Kidney (tissue), 22 donors: ENCODE measurements at places on chromosomes 2 and 18.

DNA sequence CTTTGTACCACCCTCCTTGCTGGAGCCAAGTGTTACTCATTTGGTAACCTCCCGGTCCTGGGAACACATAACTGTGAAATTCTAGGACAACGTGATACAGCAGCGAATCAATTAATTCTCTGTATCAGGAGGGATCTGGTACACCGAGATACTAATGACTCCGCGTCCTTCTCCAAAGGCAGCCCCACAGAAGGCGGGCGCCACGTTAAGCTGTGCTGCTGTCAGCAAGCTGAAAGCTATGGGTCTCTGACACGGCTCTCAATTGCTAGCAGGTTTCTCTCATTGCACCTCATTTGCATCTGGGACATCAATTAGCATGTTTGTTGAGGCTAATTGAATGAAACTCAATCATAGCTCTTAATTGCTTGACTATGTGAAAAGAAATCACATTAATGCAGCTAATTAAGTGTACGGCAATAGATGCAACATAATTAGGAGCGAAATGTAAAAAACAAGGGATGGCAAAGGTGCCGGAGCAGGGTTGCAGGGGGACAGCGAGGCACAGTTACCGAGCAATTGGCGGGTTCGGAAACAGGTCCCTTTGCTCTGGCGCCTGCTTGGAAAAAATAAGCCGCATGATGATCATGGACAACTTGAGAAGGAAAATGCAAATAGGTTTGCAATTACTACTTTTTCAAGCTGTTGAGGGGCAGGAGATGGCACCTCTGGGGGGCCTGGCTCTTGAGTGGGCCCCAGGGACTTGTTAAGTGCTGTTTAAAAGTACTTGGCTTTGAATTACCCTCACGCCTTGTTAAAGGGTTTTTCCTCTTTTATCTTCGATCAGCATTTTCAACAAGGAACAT, 264.2 kb downstream of the GBX2 start:
- H3K27ac ChIP-seq: no peak overlapping the region
- DNase-seq: no peak
- no peaks in the 10 kb centered on the region for H3K36me3 ChIP-seq
- H3K4me3 ChIP-seq: no peak overlapping the region

GRCh38 chr18:45553723-45554388, 61.4 kb upstream of the SLC14A2 start:
- no peaks in the 10 kb centered on the region for H3K36me3 ChIP-seq
- no peak for DNase-seq
- H3K4me1 ChIP-seq: no peaks in the 10 kb centered on the region
- H3K27me3 ChIP-seq: no peaks in the 10 kb centered on the region

GRCh38 chr18:9188359-9189231, 52.0 kb downstream of the ANKRD12 start:
- H3K27me3 ChIP-seq: no peaks in the 10 kb centered on the region
- no peak for DNase-seq
- no peaks in the 10 kb centered on the region for H3K36me3 ChIP-seq

- peaks cover 27% of the 10 kb centered on the region for H3K4me1 ChIP-seq
- H3K4me3 ChIP-seq: no peak overlapping the region
- DNase-seq: peak; percentile 88
- H3K27ac ChIP-seq: peak overlapping the region; percentile 8
- H3K27me3 ChIP-seq: no peaks in the 10 kb centered on the region
Measured at GRCh38 chr2:66699793-66700676, 265.1 kb downstream of the MEIS1 start.

DNA sequence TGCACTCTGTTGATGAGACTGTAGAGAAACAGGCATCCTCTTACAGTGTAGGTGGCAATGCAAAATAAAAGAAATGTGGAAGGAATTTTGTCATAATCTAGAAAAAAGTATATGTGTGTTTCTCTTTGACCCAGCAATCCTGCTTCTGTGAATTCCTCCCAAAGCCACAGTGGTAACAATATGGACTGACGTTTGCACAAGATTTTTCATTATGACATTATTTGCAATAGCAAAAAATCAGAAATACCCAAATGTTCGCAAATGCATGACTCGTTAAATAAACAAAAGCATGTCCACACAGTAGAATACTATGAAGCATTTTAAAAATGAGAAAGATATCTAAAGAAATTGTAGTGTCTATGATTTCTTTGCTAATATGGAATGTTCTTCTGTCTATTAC, 255.2 kb upstream of the NRP2 start:
- no peaks in the 10 kb centered on the region for H3K4me1 ChIP-seq
- no peak overlapping the region for H3K27ac ChIP-seq
- DNase-seq: no peak
- H3K36me3 ChIP-seq: no peaks in the 10 kb centered on the region

GRCh38 chr18:21933931-21934765, 193.6 kb downstream of the MIB1 start:
- no peaks in the 10 kb centered on the region for H3K36me3 ChIP-seq
- H3K27ac ChIP-seq: no peak overlapping the region
- H3K27me3 ChIP-seq: no peaks in the 10 kb centered on the region

- no peak overlapping the region for H3K4me3 ChIP-seq
- H3K27ac ChIP-seq: no peak overlapping the region
Measured at GRCh38 chr2:180873219-180873618, 107.2 kb upstream of the UBE2E3 start.

DNA sequence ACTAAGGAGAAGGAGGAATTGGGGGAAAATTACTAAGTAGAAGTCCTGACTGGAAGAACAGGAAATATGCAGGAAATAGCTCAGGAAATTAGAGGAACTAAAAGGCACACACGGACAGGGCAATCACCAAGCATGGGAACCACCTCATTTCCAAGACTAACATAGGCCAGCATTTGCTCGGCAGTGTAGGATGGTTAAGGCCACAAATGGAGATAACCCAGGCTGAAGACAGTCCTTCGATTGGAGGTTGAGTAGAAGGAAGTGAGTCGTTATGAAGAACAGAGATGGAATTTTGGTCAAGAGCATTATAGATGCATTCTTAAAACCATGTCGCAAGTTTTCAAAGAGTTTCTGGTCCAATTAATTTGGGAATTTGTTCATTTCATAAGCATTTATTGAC, 401.4 kb downstream of the ALK start:
- no peak overlapping the region for H3K4me3 ChIP-seq
- no peak overlapping the region for H3K27ac ChIP-seq
- no peaks in the 10 kb centered on the region for H3K36me3 ChIP-seq
